Activated effector memory CD4-positive, alpha-beta T cell treated with anti-CD3 and anti-CD28 coated beads, Interleukin-2, amount 50 U/mL, for 16 hours (primary cell): ENCODE measurements at places on chromosomes 16 and 17.

- DNase-seq: no peak
These were observed 191.4 kb upstream of the TNRC6C start for GRCh38 chr17:77767148-77767547.

- no peak for DNase-seq
These were observed 10.2 kb downstream of the EEF2K start for GRCh38 chr16:22216191-22216831.

DNA sequence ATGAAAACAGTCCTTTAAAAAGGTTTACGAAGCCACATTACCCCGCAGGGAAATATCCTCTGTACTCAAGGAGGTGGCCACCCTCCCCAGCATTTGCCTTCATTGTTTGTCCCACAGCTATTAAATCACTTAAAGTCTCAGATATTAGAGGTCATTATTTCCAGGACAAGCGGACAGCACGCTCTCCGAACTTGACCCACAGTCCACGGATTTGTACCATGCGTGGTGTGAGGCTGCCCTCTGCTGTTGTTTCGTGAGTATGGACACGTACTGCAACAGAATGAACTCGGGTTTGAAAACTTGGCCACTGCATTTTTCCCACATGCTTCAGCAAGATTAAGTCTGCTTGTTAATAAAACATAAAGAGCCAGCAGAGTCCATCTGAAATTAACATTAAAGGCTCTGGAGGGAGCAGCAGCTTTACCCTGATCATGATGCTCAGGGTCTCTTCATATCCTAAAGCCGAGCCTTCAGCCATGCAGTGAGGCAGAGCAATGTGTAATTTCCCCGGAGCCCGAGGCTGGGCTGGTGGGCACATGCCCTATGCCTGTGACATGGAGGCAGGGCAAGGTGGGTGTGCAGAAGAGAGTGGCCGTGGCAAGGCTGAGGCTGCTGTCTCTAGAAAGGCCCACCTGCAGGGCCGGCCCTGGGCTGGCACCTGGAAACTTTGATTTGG, 19.7 kb downstream of the MEAK7 start:
- DNase-seq: no peak

- DNase-seq: no peak
These were observed 16.1 kb downstream of the ARSG start for GRCh38 chr17:68307443-68307842.

GRCh38 chr17:44308320-44308818, at the start of gene RUNDC3A:
Gene RUNDC3A, plus strand, starts transcription at chr17:44308601. Its CDS starts 232 bp downstream, at chr17:44308833.
- peak; percentile 94 for DNase-seq
